ENCODE measurements at places on chromosomes 12 and 14. TPM values are rescaled to one million over a fixed set of nuclear protein-coding genes. Genes with fewer than 3 reads are reported as not detected.

- peak; percentile 18 for DNase-seq
These were observed 1.2 kb downstream of the ZBTB25 start for GRCh38 chr14:64502456-64502855.

GRCh38 chr14:30235485-30235884, 307.8 kb upstream of the PRKD1 start:
- DNase-seq = no peak

GRCh38 chr12:49345051-49345824, 1.4 kb upstream of the DNAJC22 start:
- peak; percentile 49 for DNase-seq

DNA sequence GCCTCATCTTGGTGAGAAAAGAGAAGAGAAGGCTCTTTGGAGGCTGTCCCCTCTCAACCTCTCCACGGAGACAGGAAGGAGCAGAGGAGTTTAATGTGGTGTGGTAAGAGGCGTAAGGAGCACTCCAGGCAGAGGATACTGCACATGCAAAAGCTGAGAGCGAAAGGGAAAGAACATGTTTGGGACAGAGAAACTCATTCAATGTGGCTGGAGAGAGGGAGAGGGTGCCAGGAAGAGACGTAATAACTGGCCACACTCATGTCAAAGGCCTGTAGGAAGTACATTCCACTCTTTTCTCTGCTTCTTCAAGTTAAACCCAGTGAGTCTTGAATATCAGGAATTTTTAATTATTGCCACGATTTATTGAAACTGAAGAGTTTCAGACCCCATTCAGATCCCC, 12.0 kb downstream of the VDR start:
- DNase-seq = no peak

DNA sequence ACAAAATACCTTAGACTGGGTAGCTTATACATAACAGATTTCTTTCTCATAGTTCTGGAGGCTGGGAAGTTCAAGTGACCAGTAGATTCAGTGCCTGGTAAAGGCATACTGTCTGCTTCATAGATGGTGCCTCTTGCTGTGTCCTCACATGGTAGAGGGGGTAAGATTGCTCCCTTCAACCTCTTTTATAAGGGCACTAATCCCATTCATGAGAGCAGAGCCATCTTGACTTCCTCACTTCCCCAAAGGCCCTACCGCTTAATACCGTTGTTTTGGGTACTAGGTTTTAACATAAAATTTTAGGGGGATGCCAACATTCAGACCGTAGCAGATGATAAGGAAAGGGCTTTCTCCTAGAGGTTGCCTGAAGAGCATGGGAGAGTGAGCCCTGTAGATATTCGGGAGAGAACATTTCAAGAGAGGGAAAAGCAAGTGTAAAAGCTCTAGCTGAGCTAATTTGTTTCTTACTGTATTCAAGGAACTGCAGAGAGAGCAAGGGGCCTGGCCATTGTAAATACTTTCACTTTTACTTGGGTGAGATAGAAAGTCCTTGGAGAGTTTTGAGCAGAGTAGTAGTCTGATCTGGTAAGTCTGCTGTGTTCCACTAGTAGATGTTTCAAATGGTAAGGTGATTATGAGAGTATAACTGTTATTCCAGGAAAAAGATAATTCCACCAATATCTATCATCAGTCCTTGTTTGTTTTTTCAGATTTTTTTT, 27.3 kb downstream of the FRS2 start:
- DNase-seq = peak; percentile 52

- DNase-seq = no peak
These were observed 218.3 kb upstream of the CPNE8 start for GRCh38 chr12:39123580-39124253.

DNA sequence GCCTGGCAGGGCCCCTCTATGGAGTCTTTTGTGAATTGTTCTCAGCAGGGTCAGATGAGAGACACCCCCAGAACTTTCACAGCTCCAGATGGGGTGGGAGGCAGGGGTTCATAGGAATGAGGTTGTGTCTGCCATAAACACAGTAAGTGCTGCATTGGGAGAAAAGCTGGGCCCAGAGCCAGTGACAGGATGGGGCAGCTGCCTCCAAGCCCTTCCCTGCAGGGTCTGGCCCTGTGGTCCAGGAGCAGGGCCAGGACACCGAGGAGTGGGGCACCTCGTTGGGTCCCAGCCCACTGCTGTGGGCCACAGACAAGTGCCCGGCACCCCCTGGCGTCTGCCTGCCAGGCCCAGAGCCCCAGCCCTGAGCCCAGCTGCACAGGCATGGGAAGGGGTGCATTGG, 13.3 kb downstream of the INF2 start:
- DNase-seq = no peak

DNA sequence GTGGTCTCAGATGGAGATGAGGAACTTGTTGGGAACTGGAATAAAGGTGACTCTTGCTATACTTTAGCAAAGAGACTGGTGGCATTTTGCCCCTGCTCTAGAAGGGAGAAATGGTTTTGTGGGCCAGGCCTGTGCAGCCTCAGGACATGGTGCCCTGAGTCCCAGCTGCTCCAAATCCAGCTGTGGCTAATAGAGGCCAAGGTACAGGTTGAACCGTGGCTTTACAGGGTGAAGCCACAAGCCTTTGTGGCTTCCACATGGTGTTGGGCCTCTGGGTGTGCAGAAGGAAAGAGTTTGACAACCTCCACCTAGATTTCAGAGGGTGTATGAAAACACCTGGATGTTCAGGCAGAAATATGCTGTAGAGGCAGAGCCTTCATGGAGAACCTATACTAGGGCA, 586.0 kb downstream of the FLRT2 start:
- DNase-seq = no peak

DNA sequence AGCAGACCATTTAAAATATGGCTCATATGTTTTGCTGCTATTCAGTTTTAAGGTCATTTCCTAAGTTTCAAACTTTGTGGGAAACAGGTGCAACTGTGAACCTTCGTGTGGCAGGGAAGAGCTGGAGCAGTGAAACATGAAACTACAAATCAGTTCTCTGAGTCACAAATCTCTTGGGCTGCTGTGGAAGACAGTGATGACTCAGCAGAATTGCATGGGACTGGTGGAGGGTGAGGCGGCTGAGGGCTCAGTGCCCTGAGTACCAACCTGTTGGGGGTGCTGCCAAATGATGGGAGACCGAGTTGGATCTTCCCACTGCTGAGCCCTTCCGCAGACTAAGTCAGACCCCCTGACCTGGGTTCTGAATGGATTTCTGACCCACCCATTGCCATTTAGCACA, 8.4 kb upstream of the CALM1 start:
- DNase-seq = peak; percentile 91

DNA sequence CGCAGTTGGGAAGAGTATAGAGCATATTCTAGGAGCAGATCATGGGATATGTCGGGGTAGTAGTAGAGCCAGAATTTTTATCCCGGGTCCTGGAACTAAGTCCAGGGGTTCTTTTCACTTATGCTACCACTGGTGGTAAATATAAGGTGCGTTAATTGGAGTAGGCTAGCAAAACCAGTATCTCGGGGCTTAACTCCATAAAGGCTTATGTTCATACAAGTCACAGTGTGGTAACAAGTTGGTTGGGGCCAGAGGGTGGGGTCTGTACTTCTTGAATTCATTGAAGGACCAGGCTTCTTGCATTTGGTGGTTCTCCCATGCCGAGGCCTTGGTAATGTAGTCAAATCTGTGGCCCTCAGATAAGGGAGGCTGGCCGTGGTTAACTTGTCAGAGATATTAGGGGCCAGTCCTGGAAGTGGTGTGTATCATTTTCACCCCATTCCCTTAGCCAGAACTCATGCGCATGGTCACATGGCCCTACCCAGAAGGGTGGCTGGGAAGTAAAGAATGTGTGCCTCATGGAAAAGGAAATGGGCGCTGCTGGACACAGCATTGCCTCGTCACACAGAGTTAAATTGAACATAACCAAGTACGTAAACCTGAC, 1.5 kb upstream of the ZNF641 start:
- no peak for DNase-seq

- DNase-seq = no peak
These were observed 44.3 kb downstream of the TMTC1 start for GRCh38 chr12:29739279-29739991.

DNA sequence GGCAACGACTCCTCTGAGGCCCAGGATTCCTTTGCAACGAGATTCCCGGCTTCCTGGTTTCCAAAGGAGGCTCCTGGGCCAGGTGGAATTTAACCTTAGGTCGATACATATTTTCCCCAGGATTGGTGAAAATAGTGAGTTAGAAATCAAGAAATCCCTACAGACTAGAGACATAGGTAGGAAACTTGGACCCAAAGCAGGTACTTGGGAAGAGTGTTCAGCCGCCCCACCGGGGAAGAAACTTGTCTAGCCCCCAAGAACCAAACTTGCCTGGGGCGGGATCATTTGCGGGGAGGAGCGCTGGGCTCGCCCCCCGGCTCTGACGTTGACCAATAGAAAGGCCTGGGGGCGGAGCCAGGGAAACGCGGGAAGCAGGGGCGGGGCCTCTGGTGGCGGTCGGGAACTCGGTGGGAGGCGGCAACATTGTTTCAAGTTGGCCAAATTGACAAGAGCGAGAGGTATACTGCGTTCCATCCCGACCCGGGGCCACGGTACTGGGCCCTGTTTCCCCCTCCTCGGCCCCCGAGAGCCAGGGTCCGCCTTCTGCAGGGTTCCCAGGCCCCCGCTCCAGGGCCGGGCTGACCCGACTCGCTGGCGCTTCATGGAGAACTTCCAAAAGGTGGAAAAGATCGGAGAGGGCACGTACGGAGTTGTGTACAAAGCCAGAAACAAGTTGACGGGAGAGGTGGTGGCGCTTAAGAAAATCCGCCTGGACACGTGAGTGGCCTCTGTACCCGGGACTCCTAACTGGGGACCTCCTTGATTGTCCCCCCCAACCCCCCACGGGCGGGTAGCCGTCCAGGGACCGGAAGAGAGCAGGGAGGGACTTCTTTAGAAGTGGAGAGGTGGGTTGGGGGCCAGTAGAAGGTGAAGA, at the start of gene CDK2:
TSS of gene CDK2 (plus strand) at position 423 of the 874 bp plus-strand sequence. CDS start at position 602, 179 bp downstream.
- peak; percentile 92 for DNase-seq

The NPFF gene
- 4.2 TPM for polyA plus RNA-seq

The KLRD1 gene
- 3.0 TPM for polyA plus RNA-seq

The SPSB2 gene
- 13.4 TPM for polyA plus RNA-seq

The PRH2 gene
- not detected for polyA plus RNA-seq

The KRT85 gene
- 0.03 TPM for polyA plus RNA-seq

All from small intestine (tissue), 16 donors.